ENCODE measurements at places on chromosomes 12 and 14.
A peak's percentile ranks its signal among the peaks of the same experiment; 100 is the strongest.

DNA sequence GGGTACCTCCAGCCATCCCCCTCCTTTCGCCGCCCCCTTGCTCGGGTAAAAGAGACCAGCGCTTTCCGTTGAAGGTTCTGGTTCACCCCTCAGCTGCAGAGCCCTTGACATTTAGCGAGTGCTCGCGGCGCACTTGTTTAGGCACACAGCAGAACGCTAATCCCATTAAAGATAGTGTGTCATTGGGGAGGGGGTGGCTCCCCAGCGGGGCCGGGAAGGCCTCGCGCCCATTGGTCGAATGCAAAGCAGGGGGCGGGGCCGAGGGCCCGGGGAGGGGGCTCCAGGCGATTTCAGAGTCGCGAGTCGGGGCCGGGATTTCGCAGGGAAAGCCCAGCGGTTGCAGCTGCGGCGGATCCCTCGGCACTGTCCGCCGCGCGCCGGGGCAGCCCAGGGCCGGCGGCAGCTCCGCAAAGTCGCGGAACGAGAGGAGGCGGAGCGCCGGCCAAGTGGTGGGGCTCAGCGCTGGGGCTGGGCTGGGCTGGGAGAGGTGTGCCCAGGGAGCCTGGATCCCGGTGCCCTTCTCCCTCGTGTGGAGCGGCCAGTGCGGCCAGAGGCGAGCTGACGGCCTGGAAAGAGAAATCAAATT is 122.9 kb downstream of the TSPAN9 start:
- peak; percentile 32 for DNase-seq

GRCh38 chr12:98783420-98783819 is 138.3 kb downstream of the APAF1 start:
- DNase-seq: no peak

DNA sequence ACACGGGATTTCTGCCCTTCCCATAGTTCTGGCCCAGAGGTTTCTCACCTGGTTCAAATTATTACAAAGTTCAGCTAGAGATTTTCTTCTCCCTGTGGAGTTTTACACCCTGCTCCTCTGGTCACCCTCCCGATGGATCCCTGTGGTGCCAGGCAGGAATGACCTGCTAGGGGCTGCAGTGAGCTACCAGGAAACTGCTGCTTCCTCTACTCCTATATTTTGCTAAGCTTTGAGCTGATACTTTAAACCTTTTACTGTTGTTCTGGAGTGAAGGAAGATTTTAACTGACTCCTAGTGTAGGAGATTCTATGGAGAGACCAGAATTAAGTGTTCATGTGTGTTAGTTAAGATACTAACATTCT is 30.4 kb upstream of the LRIG3 start:
- DNase-seq: no peak

- DNase-seq: no peak
Measured at GRCh38 chr14:95360828-95361227, 41.1 kb upstream of the CLMN start.

GRCh38 chr14:93430315-93431035 is at the start of gene UNC79:
Gene UNC79 (plus strand): TSS chr14:93430939. CDS start chr14:93431030, 91 bp downstream.
- no peak for DNase-seq

- no peak for DNase-seq
Measured at GRCh38 chr14:80202888-80203562, 8.3 kb downstream of the DIO2 start.

DNA sequence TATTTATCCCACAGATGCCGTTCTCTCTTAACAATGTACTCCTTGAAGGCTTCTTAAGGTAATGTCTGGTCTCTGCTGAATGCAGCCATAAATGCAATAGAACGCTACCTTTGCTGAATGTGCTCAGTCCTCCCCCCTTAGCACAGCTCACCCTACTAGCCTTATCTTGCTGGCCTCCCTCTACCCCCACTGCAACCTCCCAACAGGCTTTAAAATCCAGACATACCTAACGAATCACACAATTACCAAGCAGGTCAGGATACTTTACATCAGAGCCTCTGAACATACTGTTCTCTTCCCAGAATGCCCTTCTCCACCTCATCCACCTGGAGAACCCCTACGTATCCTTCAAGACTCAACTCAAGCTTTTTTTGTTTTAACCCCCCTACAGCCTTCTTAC is 51.0 kb upstream of the CRADD start:
- no peak for DNase-seq

GRCh38 chr12:55849616-55850343 is 7.0 kb upstream of the MMP19 start:
- DNase-seq: no peak

DNA sequence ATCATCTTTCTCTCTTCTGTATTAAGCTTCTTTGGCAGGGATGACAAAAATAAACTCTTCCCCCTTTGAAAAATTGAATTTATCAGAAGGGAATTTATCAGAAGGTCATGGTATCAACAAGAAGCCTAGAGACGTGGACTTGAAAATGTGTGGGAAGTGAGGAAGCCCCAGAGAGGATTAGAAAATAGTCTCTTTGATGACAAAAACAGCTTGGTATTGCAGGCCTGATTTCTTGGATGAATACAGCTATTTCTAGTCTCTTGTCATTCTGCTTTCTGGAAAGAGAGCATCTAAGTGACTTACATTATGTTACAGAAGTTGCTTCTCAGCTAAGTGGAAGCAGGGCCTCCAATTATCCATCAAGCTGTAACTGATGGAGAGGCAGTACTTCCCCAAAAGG is 111.1 kb downstream of the KITLG start:
- no peak for DNase-seq

GRCh38 chr14:75059642-75060041 is 4.2 kb downstream of the ACYP1 start:
- no peak for DNase-seq

- DNase-seq: no peak
Measured at GRCh38 chr12:14850929-14851663, 7.8 kb upstream of the ART4 start.

GRCh38 chr12:57624441-57625220 is 8.4 kb downstream of the B4GALNT1 start:
- DNase-seq: no peak

GRCh38 chr14:73261520-73262426 is 24.5 kb downstream of the PAPLN start:
- DNase-seq: peak; percentile 27

DNA sequence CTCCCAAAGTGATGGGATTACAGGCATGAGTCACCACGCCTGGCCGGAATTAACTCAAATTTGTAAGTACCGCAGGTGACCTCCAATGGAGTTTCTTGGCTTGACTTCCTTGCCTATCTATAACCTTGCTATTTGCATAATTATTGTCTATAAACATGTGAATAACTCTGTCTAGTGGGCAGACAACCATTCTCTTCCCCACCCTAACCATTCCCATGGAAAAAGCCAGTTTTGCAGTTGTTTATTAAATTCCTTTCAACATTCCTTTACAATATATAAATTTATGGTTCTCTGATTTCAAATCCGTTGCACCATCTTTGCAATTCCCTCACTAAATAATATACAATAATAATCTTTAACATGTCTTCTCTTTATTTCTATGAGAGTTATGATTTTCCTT is 61.0 kb upstream of the ZDHHC17 start:
- DNase-seq: no peak

GRCh38 chr12:64894827-64895475 is 70.5 kb downstream of the TBC1D30 start:
- DNase-seq: no peak

- DNase-seq: no peak
Measured at GRCh38 chr12:32983332-32983731, 86.8 kb upstream of the PKP2 start.

GRCh38 chr12:114669401-114670290 is 14.3 kb downstream of the TBX3 start:
- DNase-seq: no peak

DNA sequence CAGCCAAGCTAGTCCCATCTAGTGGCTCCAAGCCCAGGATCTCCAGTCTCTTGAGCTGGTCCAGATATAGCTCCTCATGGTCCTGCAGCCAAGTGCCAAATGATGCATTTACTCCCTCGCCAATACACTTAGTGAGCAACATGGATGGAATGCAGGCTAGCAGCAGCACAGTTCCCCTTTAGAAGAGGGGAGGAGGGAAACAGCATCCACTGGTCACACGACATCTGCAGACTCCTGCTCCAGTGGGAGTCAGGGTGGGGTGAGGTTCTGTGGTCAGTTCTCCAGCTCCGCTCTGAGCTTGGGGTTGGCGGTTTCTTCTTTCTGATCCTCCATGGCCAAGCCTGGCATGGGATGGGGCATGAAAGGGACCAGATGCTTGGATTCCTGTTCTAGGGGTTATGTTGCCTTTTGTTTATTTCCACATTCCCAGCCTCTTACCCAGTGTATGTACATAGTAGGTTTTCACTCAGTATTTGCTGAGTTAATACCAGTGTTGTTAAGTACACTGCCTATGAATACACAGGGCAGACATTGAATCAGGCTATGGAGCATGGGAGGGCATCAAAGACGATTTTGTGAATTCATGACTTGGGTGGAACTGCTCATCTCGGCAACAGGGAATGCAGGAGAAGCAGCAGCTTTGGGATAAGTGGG is 57.3 kb downstream of the GALNT16 start:
- DNase-seq: peak; percentile 6

DNA sequence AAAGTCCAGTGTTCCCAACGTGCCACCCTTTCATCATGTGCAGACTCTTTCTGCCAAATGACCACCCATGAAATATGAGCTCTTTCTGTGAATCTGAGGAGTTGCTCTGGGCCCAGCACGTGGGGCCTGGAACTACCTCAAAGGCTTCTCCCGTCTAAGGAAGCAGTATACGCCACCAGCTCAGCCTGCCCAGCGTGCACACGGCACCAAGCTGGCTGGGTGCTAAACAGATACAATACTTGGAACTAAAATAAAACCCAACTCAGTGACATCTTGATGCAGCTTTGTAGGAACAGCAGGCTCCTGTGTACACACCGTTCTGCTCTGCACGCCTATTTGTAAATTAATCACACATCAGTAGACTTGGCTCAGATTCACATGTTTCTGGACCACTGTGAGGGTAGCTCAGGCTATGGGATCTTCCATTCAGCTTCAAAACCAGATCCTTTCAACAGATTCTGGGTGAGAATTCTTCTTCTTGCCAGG is 74.8 kb downstream of the ARL6IP4 start:
- DNase-seq: no peak

GRCh38 chr12:76384560-76384959 is 36.3 kb upstream of the BBS10 start:
- DNase-seq: no peak

DNA sequence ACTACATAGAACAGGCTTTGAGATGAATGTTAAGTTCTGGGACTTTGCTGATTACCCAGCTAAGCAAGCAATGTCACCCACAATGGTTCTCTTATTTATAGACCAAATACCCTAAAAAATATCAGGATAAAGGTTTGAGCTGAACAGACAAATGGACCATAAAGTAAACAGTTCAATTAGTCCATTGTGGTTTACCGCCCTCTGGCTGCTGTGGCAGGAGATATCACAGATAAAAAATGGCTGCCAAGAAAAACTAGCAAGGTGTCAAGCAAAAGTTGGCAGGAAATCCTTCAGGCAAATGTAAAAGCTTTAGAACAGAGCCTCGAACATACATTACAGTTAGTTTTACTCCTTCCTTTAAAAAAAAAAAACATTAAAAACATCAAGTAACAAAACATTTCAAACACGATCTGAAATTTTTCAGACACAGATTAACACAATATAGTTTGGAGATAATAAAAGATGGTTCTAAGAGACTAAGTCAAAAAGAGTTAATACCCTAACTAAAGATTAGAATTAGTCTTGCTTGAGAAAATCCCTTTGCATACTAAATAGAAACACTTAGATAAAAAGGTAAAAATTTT is 41.3 kb downstream of the MED13L start:
- DNase-seq: no peak

GRCh38 chr12:45408729-45409114 is 192.8 kb downstream of the ANO6 start:
- DNase-seq: no peak

GRCh38 chr12:118424884-118425283 is 48.5 kb downstream of the SUDS3 start:
- DNase-seq: no peak

DNA sequence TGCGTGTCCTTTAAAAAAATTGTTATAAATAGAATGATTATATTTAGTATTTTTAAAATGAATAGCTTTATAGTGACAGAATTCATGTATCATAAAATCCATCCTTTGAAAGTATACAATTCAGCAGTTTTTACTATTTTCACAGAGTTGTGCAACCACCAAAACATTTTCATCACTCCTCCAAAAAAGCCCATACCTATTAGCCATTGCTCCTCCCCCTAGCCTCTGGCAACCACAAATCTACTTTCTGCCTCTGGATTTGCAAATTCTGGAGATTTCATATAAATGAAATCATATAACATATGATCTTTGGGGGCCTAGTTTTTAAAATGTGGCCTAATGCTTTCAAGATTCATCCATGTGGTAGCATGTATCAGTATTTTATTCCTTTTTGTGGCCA is 117.9 kb upstream of the MED13L start:
- DNase-seq: no peak

- DNase-seq: no peak
Measured at GRCh38 chr14:65904988-65905387, 492.5 kb downstream of the FUT8 start.

GRCh38 chr14:63470962-63471793 is 72.0 kb downstream of the PPP2R5E start:
- DNase-seq: no peak

GRCh38 chr12:128138125-128138524 is 128.8 kb upstream of the TMEM132C start:
- DNase-seq: no peak

GRCh38 chr12:52434760-52435530 is 774 bp upstream of the KRT75 start:
- no peak for DNase-seq

- peak; percentile 41 for DNase-seq
Measured at GRCh38 chr12:127677537-127678131, 589.3 kb upstream of the TMEM132C start.

DNA sequence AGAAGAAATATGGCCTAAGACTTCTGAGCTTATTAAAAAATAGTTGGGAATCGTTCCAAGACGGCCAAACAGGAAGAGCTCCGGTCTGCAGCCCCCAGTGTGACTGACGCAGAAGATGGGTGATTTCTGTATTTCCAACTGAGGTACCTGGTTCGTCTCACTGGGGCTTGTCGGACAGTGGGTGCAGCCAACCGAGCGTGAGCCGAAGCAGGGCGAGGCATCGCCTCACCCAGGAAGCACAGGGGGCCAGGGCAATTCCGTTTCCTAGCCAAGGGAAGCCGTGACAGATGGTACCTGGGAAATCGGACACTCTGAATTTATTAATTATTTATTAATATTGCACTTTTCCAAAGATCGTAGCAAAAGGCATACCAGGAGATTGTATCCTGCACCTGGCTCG is 857.8 kb downstream of the C12orf50 start:
- DNase-seq: no peak

GRCh38 chr12:56375598-56376434 is 13.2 kb upstream of the APOF start:
- no peak for DNase-seq

GRCh38 chr14:90883782-90884181 is 67.6 kb upstream of the TTC7B start:
- no peak for DNase-seq

- DNase-seq: no peak
Measured at GRCh38 chr12:57004651-57005050, 1.7 kb downstream of the ZBTB39 start.

DNA sequence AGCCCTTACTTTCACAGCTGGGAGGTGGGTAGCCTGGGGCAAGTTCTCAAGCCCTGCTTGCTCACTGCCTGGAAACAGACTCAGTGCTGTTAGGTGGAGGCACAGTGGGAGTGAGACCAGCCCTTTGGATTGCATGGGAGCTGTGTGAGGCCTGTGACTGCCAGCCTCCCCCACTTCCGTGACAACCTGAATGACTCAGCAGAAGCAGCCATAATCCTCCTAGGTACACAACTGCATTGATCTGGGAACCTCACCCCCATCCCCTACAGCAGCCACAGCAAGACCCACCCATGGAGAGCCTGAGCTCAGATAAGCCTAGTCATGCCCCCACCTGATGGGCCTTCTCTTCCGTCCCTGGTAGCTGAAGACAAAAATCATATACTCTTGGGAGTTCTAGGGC is 26.4 kb downstream of the ALG10 start:
- DNase-seq: no peak
